ENCODE measurements at places on chromosomes 7 and 10.

GRCh38 chr7:156816943-156817572 lies 75.9 kb downstream of the LMBR1 start:
- no peak for DNase-seq

- DNase-seq: no peak
Observed at GRCh38 chr10:124918191-124918830, 23.6 kb upstream of the ZRANB1 start.

DNA sequence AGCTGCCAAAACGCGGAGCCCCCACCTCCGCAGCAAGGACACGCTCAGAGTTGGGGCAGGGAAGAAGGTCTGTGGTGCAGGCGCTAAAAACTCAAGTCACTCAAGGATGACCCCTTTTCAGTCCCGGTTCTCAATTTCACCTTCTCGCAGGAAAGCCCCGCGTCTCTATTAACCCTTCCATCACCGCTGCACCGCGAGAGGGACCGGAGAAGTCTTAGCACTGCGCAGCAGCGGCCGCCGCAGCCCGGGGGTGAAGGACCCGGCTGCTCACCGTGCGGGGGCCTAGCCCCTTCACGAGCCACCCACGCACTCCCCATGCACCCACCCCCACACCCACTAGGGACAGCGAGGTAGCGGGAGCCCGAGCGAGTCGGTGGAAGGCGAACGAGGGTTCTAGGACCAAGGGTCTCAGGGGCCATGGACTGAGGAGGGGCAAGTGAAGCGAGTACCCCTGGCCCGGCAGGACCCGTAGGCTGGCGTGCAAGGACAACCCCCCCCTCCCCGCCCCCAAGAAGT lies 162.9 kb downstream of the SH3PXD2A start:
- no peak for DNase-seq

- no peak for DNase-seq
Observed at GRCh38 chr10:11227103-11227502, 209.4 kb downstream of the CELF2 start.

DNA sequence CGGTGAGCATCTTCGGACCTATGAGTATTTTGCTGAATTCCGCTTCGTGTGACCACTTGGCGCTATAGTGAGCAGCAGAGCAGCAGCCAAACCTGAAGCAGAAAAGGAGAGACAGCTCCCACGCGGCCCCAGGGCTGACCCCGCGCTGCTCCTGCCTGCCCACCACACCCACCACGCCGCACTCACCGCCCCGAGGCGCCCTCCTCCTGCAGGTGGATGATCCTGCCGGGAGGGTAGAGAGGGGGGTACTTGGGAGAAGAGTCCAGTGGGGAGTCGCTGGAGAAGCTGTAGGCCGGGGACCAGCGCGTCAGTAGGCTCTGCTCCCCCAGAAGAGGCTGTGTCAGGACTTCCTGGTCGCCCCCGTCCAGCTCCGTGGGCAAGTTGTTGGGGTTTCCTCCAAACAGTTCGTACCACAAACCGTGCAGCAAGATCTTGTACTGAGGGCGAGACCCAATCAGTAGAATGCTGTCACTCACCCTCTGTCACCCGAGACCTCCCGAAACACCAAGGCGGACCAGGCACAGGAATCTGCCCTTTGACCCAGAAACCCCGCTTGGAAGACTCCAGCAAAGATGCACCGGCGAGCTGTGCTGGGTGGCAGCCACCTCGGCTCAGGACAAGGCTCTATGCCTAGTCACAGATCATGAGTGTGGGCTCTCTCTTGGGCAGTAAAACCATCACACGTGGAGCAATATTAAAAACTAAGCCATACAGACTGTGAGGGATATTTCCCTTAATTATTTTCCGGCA lies 37.6 kb downstream of the DAGLB start:
- DNase-seq: no peak

- peak; percentile 94 for DNase-seq
Observed at GRCh38 chr7:100835903-100836811, 8.8 kb upstream of the EPHB4 start.

DNA sequence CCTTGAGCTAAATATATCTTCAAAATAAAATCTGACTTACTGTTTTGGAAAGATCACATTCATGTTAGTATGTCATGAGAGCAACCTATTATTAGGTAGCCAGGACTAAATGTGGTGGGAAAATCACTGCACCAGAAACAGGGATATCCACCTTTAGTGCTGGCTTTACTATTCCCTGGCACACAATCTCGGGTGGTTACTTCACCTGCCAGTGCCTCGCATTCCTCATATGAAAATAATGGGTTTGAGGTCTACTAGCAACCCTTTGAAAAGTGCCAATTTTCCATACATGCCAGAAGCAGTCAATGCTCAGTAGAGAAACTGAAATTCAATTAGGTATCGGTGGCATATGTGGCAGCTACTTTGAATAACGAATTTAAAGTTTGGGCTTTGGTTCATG lies 36.8 kb downstream of the PTN start:
- no peak for DNase-seq

GRCh38 chr7:81327468-81328266 lies 408.8 kb upstream of the SEMA3C start:
- DNase-seq: no peak

DNA sequence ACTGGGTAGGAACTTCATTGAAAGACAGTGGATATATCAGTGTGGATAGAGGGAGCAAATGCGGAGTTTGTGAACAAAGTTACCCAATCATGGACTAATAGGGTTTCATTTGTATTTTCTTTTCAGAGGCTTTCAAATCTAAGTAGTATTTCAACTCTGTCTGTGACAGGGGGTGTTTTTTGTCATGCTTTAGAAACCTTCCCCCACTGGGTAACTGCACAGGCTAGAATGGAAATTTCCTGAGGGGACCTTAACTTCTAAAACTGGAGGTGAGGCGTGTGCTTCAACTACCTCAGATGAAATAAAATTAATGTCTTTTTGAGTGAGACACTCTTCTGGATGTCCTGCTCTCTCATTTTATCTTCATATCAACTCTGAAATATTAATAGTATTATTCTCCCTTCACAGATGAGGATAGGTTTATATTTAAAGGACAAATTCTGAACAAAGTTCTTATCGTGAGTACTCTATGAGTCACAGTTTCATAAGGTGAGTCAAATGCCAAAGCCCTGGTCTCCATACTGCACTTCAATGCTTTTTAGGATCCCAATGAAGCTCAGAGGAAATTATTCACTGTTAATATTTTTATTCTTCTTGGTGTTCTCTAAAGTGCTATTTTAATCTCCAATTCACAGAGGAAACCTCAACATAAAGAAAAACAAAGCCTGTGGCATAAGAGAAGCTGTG lies 770.6 kb downstream of the CCSER2 start:
- DNase-seq: no peak

- no peak for DNase-seq
Observed at GRCh38 chr7:18815261-18815960, 302.0 kb downstream of the TWIST1 start.

DNA sequence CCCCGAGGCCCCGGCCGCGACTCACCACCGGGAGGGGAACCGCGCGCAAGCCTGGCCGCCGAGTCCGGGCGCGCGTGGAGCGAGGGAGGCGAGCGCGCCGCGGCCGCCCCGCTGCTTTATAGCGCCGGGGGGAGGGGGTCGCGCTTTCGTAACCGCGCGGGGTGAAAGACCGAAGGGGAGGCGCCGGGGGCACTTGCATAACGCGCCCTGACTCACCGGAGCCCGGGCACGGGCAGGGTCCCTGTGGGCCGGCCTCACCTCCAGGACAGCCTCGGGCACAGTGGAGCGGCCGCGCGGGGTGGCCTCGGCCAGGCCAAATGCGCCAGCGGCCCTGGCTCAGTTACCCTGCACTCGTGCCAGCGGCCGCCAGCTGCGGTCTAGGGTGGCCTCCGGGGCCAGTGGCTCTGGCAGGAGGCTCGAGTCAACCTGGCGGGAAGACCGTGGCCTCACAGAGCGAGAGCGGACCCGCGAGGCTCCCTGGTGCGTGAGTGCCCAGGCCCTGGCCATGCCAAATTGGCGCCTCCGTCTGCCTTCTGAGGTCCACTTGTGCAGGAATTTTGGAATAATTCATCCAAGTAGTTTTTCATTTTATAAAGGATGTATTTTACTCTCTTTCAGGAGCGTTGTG lies at the start of gene RBP4:
RBP4 (minus strand) TSS at position 90 of the 628 bp plus-strand sequence. CDS start 207 bp downstream, outside the sequence.
- DNase-seq: no peak

GRCh38 chr7:138125119-138125518 lies 48.9 kb downstream of the AKR1D1 start:
- DNase-seq: no peak

DNA sequence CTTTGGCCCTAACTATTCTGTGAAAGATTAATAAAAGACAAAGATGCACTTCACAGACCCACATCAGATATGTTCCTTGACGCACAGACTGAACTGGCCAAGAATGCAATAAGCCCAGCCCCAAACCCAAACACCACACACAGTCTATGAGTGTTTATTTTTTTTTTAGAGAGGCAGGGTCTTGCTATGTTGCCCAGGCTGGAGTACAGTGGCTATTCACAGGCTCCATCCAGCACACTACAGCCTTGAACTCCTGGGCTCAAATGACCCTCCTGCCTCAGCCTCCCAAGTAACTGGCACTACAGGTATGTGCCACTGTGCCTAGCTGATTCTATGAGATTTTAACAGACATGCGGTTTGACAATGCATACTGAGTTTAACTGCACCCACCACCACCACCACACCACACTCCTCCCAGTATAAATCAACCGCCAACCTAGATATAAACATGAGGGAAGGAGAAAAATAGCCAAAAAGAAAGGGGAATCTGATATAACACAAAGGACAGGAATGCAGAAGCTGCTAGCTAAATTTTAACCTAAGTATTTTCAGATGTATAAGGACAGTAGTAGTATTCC lies 35.1 kb upstream of the SLC26A3 start:
- DNase-seq: no peak

GRCh38 chr10:48604991-48605508 lies at the start of gene ARHGAP22:
TSS of gene ARHGAP22 (minus strand) at chr10:48605073. CDS start at chr10:48604796, 277 bp downstream.
- DNase-seq: no peak

DNA sequence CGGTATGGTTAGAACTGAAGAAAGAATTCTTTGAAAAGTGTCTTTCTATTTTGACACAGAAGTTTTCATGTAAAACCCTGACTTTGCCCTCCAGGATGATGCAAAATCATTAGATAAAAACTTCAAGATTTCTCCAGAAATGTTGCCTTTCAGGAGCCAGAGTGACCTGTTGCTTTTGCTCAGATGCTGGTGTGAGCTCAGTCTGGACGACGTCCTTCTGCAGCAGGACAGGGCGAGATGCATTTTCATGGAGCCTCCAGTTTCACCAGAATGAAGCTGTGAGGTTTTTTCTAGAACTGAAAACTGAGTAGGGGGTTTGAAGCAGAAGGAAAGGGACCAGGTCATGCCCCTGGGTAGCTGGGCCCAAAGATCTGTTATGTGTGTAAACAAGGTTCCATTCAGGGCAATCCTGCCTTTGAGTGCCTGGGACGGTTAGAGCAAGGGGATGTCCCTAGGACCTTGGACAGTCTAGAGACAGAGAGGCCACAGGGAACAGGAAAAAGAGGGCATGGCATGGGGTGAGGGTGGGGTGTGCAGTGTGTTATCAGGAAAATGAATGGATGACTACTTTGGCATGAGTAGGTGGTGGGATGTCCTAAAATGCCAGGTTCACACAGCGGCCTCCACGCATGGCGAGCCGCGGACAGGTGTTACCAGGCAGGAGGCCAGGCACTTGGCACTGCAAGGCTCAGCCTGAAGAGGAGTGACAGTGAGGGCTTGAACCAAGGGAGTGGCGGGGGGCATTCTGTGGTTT lies 356.3 kb downstream of the CXCL12 start:
- no peak for DNase-seq

- DNase-seq: no peak
Observed at GRCh38 chr7:103538964-103539709, 93.1 kb upstream of the SLC26A5 start.

DNA sequence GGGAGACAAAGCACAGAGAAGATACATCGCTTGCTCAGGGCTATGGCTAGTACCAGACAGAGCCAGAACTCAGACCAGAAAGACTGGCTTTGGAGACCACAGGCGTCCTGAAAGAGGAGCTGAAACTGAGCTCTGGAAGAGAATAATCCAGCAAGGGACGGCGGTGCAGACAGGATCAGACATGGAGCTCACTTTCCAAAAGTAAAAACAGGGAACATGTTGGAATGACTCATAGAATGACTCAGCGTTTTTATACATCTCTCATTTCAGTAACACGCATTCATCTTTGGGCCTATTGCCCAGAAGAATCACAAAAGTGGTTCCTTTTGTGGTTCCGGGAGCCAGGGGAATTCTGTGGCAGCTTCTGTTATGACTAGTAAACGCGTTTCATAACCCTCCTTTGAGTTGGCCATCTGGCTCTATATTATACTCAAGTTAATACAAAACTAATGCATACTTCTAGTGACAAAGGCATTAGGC lies 37.2 kb downstream of the PLEKHS1 start:
- no peak for DNase-seq

- DNase-seq: no peak
Observed at GRCh38 chr7:116843378-116843777, 19.0 kb upstream of the CAPZA2 start.

DNA sequence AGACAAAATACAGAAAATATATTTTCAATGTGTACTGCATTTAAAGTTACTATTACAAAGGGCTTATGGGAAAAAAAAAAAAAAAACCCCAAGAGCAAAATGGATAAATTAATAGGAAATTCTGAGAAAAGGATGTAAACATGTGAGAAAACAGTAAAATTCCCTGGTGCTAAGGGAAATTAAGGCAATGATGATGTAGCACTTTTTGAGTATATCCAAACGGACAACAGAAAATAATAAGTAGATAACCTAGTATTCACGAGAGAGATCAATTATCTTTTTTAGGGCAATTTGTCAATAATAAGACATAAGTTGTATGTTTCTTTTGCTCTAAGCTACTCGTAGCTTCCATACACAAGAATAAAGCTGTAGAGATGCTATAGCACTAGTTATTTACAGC lies 80.2 kb downstream of the PARD3 start:
- no peak for DNase-seq

DNA sequence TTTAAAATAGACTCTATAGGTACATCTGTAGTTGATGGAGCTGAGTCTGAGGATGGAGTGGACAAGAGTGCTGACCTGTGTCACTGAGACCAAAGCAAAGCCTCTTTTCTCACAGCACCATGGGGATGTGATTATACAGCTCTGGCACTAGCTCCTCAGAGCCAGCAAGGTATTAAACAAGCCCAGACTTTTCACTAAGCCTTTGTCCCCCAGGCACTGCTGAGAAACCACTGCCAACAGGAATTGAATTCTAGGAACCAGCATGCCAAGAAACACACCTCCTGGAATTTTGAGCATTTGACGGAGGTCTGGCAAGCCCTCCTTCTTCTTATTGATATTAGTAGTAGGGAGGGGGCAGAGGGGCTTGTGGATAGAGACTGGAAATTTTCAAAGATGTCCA lies 147.0 kb downstream of the C1GALT1 start:
- DNase-seq: no peak

GRCh38 chr10:29496341-29497162 lies 138.2 kb downstream of the SVIL start:
- DNase-seq: peak; percentile 42

GRCh38 chr7:99928994-99929729 lies at the start of gene GJC3:
TSS of gene GJC3 (minus strand) at chr7:99929620. CDS start at chr7:99929620, 0 bp downstream.
- no peak for DNase-seq

Data from iPS DF 19.7 (cell line).